ENCODE measurements at places on chromosomes 2 and 18. TPM values are rescaled to one million over a fixed set of nuclear protein-coding genes. Genes with fewer than 3 reads are reported as not detected.

ATL2 gene
- total RNA-seq: 30.9 TPM

LONRF2 gene
- total RNA-seq: 14.6 TPM

DNA sequence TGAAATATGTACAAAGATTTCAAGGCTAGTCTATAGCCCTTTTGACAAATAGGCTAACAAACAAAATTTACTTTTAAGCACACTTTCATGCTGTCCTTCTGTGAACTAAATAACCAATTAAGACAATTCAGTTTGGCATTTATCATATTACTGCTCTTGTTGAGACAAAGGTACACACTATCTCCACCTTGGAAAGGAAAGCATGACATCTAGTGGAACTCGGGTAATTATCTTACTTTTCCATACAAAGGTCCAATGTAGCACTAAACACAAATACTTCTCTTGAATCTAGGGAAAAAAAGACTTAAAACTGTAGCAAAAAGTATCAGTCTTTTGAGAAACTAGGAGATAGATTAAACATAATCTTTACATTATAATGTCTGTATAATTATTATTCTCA lies 125.0 kb upstream of the CD226 start:
- no peak for DNase-seq

DNA sequence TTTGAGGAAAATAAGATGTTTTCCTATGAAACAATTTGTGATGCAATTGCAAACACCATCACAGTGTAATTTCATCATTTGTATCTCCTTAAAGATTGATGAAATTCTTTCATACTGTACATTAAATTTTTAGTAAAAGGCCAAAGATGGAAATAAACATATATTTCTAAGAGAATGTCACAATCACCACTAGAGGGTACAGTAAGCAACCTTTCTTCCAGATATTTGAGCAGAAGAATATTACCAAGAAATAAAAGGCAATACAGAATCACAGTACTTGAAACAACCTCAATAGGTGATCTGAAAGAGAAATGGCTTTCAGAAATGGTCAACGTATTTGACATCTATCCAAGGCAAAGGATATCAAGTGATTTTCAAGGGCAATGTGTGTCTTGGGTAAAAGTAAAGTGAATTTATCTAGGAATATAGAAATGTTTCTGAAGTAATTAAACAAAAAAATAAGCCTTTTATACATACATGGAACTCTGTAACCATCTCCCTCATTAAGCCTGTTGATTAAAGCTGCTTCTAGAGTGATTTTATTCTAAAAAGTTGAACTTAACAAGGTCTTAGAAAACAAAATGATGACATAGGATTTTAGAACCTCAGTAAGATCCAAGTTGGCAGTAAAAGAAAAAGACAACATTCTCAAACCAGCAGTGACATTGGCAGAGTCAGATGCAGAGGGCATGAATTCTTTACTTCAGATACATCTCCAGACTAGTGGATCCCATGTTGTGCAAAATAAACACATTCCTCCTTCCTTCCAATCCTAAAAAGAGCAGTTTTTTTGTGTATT lies 90.3 kb upstream of the SESTD1 start:
- no peak for DNase-seq
